ENCODE measurements at places on chromosomes 1 and 21.

- DNase-seq = no peak
These were observed 349.3 kb downstream of the RGS7 start for GRCh38 chr1:241007668-241008067.

- no peak for DNase-seq
These were observed 40.3 kb downstream of the SSBP3 start for GRCh38 chr1:54365847-54366246.

DNA sequence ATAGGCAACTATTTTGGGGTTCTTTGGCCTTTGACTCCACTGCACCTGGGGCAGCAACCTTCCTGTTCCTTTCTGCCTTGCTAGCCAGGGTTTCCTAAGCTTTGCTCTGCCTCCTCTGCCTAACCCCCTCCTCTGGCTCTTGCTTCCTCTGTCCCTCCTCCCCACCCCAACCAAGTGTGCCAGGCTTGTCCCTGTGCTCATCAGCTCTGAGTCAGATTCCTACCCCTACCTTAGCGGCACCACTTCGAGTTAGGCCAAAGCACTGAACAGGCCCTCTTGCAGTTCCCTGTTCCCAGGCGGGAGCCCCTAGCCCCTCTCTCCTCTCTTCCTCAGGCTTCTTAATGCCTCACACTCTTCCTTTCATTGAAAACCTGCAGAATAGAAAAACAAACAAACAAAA lies 74.8 kb upstream of the HAO2 start:
- DNase-seq = no peak

DNA sequence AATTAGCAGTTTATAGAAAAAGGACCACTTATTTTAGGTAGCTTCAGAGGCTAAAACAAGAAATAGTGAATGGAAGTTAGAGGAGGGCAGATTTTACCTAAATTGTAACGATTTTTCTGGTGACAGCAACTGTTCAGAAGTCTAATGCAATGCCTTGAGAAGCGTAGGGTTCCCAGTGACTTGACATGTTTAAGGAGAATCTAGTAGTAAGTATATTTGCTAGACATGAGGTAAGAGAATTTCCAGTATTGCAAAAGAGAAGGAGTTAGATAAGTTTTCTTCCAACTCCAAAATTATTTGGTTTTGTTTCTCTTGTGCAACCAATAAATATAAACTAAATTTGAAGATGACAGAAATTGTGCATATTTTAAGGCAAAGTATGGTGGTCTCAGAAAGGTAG lies 140.0 kb downstream of the SMYD3 start:
- no peak for DNase-seq

- no peak for DNase-seq
These were observed 20.8 kb upstream of the NR5A2 start for GRCh38 chr1:200006711-200007110.

DNA sequence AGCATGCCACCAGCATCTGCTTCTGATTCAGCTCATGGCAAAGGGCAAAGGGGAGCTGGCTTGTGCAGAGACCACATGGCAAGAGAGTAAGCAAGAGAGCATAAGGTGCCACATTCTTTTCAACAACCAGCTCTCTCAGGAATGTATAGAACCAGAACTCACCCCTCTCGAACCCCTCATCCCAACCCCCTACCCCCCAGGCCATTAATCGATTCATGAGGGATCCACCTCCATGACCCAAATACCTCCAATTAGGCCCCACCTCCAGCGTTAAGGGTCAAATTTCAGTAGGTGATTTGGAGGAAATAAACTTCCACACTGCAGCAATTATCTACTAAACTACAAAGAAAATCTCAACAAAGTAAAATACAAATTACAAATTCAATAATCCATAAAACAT lies 32.2 kb upstream of the LRRC7 start:
- DNase-seq = no peak
